Hematopoietic multipotent progenitor cell (in vitro differentiated cells): ENCODE measurements at places on chromosomes 16 and 17. TPM values are rescaled to one million over a fixed set of nuclear protein-coding genes. Genes with fewer than 3 reads are reported as not detected.

Gene KIFC3
- 38.8 TPM for total RNA-seq

- DNase-seq, result no peak
Observed at GRCh38 chr17:78034429-78035091, 76.1 kb downstream of the TNRC6C start.

GRCh38 chr16:67029254-67030096 lies 526 bp downstream of the CBFB start:
- DNase-seq, result peak; percentile 40

GRCh38 chr16:1455190-1456171 lies 11.1 kb upstream of the CCDC154 start:
- DNase-seq, result no peak

Gene CSH1
- total RNA-seq, result not detected

Gene LITAFD
- total RNA-seq, result not detected

DNA sequence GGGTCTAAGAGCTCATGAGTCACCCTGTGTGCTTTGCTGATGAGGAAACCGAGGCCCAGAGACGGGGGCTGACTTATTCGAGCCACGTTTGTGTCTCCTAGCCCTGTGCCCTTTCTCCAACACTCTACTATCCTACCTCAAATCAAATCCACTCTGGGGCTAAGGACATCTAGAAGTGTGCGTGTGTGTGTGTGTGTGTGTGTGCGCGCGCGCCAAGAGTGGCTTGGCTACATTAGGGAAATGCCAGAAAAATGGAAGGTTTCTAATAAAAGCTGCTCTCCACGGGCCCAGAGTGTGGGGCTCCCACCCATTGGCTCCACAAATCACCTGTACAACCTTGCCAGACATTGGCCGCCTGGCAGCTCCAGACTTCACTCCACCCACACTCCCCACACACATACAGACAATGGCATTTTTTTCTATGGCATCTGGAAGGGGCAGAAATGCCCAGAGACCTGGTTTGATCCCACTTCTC lies 30.3 kb upstream of the PHOSPHO1 start:
- no peak for DNase-seq

DNA sequence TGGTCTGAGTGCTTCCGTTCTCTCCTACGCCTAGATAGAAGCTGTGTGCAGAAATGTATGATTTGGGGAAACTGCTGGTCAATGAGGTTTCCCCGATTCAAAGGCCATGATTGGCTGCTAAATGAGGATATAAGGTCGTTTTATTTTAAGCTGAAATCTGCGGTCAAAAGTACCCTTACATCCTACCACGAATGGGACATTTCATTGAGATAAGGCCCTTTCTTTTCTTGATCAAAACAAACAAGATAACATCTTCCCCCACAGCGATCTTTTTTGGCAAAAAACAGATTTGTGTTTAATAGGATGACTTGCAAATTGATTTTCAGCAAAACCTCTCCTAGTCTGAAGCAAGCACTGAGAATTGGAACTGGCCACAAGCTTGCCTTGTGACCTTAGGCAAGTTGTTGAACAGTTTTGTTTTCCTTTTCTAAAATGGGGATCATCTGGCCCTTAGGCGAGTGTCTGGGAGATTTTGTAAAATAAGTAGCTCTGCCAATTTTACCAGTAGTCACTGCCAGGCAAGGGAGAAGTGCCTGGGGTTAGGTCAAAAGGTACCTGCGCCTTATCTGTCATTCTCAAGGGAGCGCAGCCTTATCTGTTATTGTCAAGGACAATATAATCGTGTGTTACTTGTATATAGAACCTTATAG lies 635 bp downstream of the SCPEP1 start:
- peak; percentile 52 for DNase-seq

Gene LRRC46
- total RNA-seq, result 0.27 TPM

DNA sequence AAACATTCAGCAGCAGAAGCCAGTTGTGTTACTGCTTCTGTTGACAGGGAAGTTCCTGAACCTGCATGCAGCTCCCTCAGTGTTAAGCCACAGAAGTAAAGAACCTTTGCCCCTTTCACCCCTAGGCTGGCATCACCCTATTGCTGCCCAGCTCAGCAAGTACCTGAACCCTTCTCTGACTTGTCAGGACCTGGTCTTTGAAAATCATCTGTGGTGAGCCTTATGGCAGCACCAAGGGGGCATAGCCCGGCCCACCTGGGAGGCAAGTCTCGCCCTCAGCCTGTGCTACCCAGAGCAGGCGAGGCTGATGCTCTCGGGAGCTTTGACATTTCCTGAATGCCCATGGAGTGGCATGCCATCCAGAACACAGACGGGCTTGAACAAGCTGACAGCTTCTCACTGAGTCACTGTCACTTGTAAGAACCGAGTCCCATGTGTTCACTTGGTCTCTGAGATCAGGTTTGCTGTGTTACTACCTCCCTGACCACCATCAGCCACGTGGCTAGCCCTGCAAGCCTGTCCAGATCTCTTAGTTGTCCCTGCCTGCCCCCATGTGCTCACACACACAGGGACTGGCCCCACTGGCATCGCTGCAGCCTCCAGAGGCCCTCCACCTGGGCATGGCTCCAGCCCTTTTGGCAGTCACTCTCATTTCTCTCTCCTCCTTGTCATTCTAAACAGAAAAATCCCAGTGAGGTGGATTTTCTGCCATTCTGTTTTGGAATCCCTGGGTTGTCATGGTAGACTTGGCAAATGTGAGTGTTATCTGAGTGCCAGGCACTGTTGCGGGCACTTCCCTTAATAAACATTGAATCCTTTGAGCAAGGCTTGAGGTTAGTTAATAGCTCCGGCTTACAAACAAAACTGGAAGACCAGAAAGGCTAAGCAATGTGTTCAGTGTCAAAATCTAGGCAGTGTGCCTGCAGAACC lies 2.9 kb upstream of the CARMIL2 start:
- DNase-seq, result no peak

- no peak for DNase-seq
Observed at GRCh38 chr16:59864981-59865666, 1131.0 kb upstream of the GOT2 start.

DNA sequence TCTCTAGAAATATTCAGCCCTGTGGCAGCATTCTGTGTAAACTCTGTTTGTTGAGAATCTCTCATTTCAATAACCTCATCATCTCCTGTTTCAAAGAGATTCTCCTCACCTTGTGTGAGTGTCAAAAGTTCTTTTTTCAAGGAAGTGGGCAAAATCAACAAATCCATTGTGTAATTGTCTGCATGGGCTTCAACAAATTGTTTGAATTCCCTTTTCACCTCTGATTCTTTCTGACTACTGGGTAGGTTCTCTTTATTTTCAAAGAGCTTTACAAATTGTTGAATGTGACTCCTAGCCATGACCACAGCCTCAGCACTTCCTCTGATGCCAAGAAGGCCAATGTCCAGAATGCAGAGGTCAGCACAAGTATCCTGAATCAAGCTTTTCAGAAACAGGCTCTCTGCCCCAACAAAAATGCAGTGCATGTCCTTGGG lies 48.0 kb downstream of the N4BP1 start:
- DNase-seq, result no peak

- DNase-seq, result peak; percentile 17
Observed at GRCh38 chr16:30920891-30921290, 2.5 kb upstream of the FBXL19 start.

GRCh38 chr16:12083631-12084030 lies 107.1 kb downstream of the SNX29 start:
- no peak for DNase-seq

DNA sequence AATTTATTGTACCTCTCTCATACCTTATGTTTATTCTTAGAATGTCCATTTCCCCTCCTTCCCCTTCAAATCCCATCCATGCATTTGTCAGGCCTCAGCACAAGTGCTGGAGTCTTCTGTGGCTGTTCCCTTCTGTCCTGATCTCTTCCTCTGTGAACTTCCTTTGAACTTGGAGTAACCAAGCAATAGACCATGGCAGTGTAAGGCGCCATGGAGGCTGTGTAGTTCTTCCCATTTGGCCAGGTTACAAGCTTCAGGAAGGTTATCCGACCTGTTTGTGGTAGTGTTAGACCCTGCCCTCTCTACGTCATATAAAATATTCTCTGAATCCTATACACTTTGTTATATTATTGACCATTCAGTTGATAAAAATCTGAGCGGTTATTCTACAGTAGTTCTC lies 28.6 kb downstream of the MAP2K6 start:
- no peak for DNase-seq
